Large intestine (tissue), 12 donors: ENCODE measurements at places on chromosomes 11 and 22.
A peak's percentile ranks its signal among the peaks of the same experiment; 100 is the strongest.

DNA sequence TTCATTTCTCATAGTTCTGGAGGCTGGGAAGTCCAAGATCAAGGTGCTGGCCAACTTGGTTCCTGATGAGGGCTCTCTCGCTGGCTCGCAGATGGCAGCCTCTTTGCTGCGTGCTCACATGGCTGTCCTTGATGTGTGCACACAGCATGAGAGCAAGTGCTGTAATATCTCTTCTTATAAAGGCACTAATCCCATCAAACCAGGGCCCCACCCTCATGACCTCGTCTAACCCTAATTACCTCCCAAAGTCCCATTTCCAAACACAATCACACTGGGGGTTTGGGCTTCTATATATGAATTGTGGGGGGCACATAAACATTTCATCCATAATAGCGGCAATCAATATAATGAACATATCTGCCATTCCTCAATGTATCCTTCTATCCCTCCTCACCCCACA is 1062.1 kb downstream of the BRD1 start:
- H3K36me3 ChIP-seq, result no peaks in the 10 kb centered on the region
- no peak overlapping the region for H3K27ac ChIP-seq
- H3K4me1 ChIP-seq, result no peaks in the 10 kb centered on the region

GRCh38 chr22:38924347-38924952 is 33.0 kb upstream of the APOBEC3A start:
- peaks cover 59% of the 10 kb centered on the region for H3K4me1 ChIP-seq
- DNase-seq, result peak; percentile 94
- H3K36me3 ChIP-seq, result no peaks in the 10 kb centered on the region
- H3K4me3 ChIP-seq, result peak overlapping the region; percentile 14

GRCh38 chr11:118263695-118264568 is at the start of gene MPZL2:
Gene MPZL2, minus strand, starts transcription at chr11:118264297. Its CDS starts 144 bp downstream, at chr11:118264153.
- peak within 1 kb of the TSS; percentile 92 for H3K27ac ChIP-seq
- DNase-seq, result peak; percentile 87
- peaks cover 2% of the 10 kb centered on the region for H3K27me3 ChIP-seq
- peak within 1 kb of the TSS; percentile 60 for H3K4me3 ChIP-seq

DNA sequence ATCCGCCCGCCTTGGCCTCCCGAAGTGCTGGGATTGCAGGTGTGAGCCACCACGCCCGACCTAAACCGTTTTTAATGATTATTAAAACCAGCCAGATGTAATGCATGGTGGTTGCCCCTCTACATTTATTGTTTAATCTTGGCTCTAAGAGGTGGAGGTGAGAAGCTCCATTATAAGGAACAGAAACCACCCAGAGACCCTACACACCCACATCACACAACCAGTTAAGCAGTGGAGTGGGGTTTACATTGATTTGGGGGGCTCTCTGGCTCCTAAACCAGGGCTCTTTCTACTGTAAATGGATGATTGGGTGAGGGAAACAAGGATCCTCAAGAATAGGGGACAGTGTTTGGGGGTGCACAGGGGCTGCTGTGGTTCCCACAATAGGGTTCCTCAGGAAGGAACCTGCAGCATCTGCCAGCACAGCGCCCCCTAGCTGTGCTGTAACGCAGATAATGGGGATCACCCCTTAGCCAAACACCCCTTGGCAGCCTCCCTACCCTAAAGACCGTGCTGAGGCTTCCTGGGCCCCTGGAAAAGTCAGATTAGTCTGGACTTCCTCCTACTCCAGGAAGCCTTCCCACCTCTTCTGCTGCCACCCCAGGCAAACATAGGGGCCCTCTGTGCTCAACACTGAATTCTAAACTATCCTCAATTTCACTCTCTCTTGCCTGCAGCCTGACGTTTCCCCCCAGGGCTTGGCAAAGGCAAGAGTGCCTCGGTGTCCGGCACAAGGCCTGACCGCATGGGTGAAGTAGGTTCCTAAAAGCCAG is 2.4 kb downstream of the MPST start:
- H3K27ac ChIP-seq, result peak overlapping the region; percentile 93
- peaks cover 37% of the 10 kb centered on the region for H3K36me3 ChIP-seq
- no peaks in the 10 kb centered on the region for H3K27me3 ChIP-seq
- peak; percentile 61 for DNase-seq
- H3K4me1 ChIP-seq, result peaks cover 62% of the 10 kb centered on the region

DNA sequence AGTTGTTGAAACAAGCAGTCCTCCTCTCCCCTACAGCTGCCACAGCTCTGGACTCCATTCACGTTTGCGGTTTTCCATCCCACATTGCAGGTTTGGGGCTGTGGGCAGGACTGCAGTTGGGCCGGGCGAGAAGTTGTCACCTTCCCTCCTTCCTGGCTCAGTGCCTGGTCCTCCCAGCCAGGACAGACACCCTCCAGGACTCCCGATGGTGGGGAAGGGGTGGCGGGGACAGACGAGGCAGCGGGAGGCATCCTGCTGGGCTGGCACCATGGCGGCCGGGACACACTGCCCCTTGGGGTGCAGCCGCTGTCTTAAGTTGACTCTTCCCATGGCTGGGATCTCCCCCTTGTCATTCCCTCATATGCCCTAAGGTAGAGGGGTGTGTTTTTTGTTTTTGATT is 615.2 kb downstream of the BRD1 start:
- no peak overlapping the region for H3K4me3 ChIP-seq
- no peaks in the 10 kb centered on the region for H3K27me3 ChIP-seq
- H3K27ac ChIP-seq, result no peak overlapping the region
- no peaks in the 10 kb centered on the region for H3K4me1 ChIP-seq
- DNase-seq, result no peak

DNA sequence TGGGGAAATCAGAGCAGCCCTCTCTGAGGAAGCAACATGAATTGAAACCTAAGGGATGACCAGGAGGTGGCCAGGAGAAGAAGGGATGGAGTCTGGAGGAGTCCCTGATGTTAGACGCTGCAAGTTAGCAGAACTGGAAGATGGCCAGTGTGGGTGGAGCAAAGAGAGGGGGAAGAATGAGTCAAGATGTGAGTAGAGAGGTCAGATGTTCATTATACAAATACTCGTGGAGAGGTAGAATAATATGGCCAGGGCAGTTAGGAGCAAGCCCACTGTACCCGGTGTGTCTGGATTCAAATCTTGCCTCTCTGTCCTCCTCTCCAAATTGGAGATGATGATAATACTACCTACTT is 242.0 kb downstream of the TENM4 start:
- no peak for DNase-seq
- H3K36me3 ChIP-seq, result no peaks in the 10 kb centered on the region
- H3K27me3 ChIP-seq, result no peaks in the 10 kb centered on the region
- H3K4me1 ChIP-seq, result no peaks in the 10 kb centered on the region

DNA sequence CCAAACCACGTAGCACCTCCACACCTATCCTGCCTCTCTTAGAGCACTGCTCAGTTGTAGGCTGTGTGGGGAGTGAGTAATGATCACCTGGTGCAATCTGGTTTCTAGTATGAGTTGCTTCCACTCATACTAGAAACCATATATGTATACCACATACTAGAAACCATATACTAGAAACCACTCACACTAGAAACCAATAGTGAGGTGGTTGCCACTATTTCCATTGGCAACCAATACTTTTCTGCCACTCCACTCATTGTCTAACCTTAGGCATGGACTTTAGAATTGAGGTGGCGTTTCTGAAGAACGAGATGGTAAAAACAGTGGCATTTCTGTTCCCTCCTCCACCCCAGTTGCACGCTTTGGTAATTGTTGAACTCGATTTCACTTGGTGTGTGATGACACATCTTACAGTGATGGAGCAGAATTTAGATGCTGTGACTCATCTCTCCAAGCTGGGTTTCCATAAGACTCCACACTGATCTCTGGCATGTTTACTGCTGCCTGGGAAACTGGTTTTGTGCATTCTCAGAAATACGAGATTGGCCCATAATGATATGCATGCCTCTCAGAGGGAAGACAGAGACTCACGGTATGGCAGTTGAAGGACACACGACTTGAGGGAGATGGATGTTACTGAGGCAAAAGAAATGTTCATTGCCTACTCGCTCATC is 82.9 kb downstream of the KIRREL3 start:
- no peak overlapping the region for H3K27ac ChIP-seq
- H3K4me3 ChIP-seq, result no peak overlapping the region
- no peaks in the 10 kb centered on the region for H3K36me3 ChIP-seq
- H3K4me1 ChIP-seq, result no peaks in the 10 kb centered on the region
- H3K27me3 ChIP-seq, result no peaks in the 10 kb centered on the region
